ENCODE measurements at places on chromosomes 4 and X. TPM values are rescaled to one million over a fixed set of nuclear protein-coding genes. Genes with fewer than 3 reads are reported as not detected.

- no peak for DNase-seq
Observed at GRCh38 chr4:140819610-140820009, 63.4 kb upstream of the TBC1D9 start.

DNA sequence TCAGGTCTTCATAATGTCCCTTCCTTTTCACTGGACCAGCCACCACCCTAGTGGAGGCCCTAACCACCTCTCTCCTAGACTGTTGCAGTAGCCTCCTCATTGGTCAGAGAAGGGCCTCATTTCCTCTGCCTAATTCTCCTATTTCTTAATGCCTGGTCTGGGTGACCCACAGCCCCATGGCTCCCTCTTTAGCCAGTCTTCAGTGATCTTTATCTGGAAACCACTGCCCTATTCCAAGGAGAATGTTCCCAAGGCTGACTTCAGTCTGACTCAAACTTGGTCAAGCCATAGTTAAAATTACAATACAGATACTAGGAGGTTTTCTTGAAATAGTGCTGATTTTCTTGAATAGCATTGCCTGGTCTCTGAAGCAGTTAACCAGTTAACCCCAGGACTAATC, 53.6 kb upstream of the PRPS1 start:
- no peak for DNase-seq

Gene SERPINA7
- total RNA-seq = not detected

GRCh38 chrX:43813898-43814297, 68.4 kb downstream of the MAOB start:
- no peak for DNase-seq

GRCh38 chrX:128057421-128057820, 5.2 kb upstream of the ACTRT1 start:
- no peak for DNase-seq

Gene PTCHD1
- total RNA-seq = not detected

DNA sequence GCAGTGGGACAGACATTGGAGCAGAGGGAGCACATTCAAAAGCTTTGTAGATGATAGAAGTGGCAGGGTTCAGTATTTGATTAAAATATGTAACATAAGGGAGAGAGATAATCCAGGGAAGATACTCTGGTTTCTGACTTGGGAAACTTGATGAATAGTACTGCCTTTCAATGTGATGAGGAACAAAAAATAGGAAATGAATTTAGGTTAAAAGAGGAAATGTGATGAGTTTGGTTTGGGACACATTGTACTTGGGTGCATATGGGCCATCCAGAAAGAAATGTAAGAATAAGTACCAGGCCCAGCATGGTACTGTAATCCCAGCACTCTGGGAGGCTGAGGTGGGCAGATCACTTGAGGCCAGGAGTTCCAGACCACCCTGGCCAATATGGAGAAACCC, 20.9 kb upstream of the NDNF start:
- DNase-seq = no peak

Gene USP17L5
- not detected for total RNA-seq

- no peak for DNase-seq
Observed at GRCh38 chr4:83556816-83557215, 20.9 kb downstream of the GPAT3 start.

Gene GPC4
- total RNA-seq = 2.1 TPM

DNA sequence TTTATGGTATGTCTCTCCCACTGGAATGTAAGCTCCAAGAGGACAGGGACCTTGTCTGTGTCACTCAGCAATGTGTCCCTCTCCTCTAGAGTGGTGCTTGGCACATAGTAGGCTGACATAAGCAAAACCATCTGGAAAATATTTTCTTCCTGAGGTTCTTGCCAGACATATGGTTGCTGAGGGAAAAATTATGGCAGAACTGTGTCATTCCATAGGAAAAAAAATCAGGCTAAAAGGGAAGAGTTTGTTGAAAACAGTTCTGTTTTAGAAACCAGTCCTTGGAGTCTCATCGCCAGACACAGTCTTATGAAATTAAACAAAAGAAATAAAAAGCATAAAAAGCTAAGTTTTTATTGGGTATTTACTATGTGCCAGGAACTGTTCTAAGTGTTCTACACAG, 60.9 kb downstream of the RTL9 start:
- DNase-seq = no peak

DNA sequence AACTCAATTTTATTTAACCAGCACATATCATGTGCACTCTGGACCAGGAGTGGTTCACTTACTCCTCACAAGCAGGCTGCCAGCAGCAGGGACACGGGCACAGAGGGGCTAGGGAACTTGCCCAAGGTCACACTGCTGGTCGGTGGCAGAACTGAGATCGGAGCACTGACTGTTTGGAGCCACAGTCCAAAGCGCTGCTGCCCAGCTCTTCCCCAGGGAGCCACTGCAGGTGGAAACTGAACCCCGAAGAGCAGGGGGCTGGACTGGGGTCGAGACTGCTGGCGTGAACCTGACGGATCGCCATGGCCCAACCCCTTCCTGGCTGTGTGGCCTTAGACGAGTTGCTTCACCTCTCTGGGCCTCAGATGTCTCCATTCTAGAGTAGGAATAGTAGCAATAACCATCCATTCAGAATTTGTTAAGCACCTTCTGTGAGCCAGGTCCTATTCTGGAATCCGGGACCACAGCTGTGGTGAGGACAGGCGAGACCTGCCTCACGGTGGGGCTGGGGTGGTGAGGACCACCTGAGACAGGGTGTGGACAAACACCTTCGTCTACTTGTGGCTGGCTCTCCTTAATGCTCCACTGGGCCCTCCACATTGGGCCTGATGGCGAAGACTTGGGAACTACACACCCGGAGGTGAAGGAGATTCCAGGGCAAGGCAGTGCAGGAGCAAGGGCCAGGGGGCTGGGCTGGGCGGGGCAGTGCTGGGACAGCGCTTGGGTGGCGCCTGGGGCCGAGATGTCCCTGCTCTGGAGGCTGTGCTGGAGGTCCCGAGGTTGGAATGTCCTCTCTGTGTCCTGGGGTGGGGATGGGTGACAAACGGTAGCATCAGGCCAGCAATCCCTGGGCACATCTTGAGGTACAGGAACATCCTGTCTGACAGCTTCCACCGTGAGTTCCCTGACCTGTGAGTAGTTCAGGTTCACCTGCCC, 32.0 kb upstream of the KIAA0232 start:
- DNase-seq = no peak

DNA sequence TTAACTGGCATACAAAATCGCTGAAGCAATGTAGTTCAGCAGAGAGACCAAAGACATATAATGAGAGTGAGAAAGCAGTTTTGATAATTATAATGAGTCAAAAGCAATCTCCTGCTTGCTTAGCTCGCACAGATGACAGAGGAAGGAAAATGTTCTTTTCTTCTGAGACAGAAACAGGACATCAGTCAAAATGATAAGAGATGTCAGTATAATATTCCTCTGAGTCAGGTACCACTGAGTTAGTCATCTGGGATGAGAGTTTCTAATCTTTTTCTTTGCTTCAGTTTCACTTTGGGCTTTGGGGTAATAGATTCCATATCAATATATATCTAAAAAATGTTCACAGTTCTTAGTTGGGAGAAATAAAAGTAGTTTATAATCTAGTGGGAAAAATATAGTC, 387.2 kb downstream of the PCDH7 start:
- DNase-seq = no peak

DNA sequence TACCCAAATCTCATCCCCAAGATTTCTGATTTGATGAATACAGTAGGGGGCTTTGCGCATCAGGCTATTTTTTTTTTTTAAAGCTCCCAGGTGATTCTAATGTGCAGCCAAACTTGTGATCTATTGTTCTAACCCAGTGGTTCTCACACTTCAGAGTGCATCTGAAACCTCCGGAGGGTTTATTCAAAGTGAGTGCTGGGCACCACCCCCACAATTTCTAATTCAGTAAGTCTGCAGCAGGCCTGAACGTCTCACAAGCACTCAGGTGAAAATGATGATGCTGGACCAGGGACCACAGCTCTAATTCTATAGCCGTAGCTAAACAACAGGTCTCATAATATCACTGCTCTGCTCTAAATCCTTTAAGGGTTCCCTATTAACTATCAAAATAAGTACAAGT, 211.4 kb downstream of the FMR1NB start:
- no peak for DNase-seq

DNA sequence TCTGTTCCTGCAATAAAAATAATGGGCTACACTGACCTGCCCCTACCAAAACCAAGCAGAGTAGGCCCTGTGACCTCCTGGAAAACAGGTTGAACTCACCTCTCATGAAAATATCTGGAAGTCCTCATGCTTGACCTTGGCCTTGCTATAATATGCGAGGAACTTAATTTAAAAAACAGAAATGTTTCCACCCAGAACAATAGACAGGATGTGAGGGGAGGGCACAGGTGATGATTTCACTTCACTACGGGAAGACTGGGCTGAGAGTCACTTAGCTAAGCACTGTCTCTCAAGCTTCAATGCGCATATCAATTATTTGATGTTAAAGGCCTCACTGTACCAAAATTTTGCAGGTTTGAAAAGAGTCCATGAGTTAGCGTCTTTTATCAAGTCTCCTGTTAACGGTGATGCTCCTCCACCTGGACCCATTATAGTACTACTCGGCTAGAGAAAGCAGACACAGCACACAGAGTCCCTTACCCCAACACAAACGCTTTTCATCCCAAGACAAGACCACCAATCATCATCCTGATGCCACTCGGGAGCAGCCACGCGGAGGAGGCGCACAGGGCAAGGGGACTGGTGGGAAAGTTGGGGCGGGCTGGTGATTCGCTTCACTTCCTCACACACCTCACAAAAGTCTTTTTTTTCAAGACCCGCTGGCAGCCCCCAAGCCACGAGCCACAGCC, 25.9 kb downstream of the ZNF721 start:
- DNase-seq = no peak

DNA sequence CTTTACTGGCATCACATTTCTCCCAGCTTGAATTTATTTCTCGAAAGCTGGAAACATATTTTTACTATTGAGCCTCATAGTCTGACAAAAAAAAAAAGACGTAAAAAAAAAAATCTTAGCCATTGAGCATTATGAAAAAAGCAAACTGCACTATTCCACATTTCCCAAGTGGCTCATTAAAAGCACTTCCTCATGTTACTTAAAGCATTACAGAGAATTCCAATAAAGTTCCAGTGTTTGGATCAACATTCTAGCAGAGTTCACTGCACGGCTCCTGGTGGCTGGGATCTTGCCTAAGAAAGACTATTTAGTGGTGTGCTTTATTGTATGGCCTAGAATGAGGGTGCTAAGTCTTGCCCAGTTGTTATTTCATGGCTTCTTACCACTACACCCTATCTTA, 476.2 kb downstream of the PPARGC1A start:
- DNase-seq = no peak

Gene BRS3
- not detected for total RNA-seq

DNA sequence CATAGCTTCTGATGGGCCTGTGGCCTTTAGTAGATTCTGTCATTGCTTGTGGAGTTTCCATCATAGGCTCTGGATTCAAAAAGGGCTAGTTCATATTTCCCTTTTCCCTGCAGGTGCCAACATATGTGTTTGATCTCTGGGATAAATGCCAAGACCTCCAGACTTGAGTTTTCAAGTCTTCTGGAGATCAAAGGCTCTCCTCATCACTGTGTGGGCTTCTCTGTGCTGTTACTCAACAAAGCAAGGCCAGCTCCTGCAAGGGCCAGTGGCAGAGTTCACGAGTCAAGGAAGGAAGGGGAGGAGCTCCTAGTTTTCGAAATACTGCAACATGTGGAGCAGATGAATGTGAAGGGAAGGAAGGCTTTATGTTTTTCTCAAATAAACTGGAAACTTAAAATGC, 62.7 kb upstream of the SCML1 start:
- DNase-seq = no peak

Gene LINC00632
- total RNA-seq = not detected

- DNase-seq = no peak
Observed at GRCh38 chrX:70169281-70169680, 8.0 kb upstream of the DGAT2L6 start.

GRCh38 chrX:19555683-19556082, 40.4 kb upstream of the MAP3K15 start:
- DNase-seq = no peak

Gene TXK
- not detected for total RNA-seq

DNA sequence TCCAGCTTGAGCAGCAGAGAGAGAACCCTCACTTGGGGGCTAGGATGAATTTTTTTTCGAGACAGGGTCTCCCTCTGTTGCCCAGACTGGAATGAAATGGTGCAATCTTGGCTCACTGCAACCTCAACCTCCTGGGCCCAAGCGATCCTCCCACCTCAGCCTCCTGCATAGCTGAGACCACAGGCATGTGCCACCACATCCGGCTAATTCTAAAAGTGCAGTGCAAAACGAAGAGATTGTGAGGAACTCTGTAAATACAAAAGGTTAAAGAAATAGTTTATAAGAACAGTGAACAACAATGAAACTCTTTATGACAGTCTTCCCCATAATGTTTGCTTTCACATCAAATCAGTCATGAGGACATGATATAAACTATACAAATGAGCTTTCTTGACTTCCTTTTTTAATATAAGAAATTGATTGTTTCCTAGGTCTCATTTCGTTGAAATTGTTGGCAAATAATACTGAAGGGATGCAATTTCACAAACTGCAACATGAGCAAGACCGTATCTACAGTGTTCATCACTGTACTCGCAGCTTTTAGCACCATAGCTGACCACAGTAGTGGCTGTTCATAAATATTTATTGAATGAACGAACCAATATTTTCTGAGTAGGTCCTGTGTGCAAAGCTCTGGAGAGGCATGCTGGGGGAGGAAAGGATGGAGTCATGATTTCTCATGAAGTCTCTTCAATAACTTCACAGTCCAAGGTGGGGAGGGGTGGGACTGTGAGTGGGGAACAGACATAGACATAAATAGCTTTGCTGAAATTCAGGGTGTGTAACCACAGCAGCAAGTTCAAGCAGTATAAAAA, 116.1 kb downstream of the SHROOM3 start:
- no peak for DNase-seq

DNA sequence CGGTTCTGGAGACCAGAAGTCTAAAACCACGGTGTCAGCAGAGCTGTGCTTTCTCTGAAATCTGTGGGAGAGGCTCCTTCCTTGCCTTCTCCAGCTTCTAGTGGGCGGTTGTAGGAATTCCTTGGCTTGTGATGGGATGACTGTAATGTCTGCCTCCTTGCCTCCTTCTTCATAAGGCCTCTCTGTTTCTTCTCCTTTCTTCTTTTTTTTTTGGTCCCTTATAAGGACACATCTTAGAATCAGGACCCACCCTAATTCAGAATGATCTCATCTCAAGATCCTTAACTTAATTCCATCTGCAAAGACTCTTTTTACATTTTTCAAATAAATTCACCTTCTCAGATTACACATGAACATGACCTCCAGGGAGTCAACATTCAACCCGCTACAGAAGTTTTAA, 186.9 kb downstream of the STK32B start:
- no peak for DNase-seq

- DNase-seq = peak; percentile 15
Observed at GRCh38 chr4:162586266-162586665, 422.5 kb upstream of the FSTL5 start.

DNA sequence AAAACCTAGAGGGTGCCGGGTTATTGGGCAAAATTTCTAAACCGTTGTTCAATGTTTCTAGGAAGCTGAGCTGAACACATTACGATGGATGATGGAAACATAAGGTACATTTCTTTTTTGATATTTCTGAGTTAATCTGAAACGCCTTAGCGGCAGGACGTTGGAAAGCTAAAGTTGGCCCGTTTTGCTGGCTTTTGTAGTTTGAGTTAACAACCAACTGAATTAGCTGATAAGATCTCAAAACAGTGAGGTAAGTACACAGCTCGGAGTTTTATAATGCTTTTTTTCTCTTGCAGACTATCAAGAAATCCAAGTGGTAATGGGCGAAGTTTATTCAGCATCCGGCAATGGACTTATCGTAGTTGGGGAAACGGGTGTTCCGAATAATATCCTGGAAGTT, 73.5 kb downstream of the PRSS12 start:
- no peak for DNase-seq

Gene MAP7D3
- total RNA-seq = 15.3 TPM

Gene CLCN5
- 2.8 TPM for total RNA-seq

- DNase-seq = no peak
Observed at GRCh38 chrX:82591421-82591820, 916.7 kb upstream of the POU3F4 start.
